Natural killer cell (primary cell): ENCODE measurements at places on chromosomes 1 and 21.

- DNase-seq, result no peak
These were observed 8.1 kb downstream of the IL6R start for GRCh38 chr1:154413177-154413783.

DNA sequence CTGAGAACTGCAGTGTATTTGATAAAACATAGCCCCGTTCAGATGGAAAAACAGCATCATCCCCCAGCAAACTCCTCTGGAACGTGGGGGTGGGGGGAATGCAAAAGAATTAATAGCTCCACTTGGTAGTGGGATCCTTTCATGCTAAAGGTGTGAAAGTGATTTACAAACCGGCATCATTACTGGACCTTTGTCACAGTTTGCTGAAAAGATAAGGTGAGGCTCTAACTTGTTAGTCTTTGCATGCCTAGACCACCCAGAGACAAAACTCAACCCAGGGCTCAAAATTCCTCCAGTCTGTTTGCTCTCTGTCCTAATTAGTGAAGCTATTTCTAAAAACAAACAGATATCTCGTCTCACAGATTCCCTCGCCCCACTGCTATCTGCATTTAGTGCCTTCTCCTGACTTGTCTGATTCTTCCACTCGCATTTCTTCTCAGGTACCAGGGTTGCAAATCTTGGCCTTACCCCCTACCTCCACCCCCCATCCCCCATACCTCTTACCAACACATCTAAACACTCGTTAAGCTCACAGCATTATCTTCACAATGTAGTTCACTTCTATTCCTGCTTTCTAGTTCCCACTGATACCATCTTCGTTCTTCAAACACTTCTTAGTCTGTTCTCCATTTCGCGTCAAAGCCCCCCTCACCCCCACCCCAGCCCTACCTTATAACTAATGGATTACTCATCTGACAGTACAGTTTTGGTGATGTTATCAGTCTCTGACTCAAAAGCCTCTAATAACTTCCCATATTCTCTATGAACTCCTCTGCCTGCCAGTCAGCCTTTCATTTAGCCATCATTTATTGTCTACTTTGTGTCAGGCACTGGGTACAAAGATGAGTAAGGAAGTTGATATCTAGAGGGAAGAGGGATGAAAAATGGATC, 11.8 kb downstream of the IER5 start:
- no peak for DNase-seq

- DNase-seq, result no peak
These were observed 514.7 kb downstream of the NUF2 start for GRCh38 chr1:163836481-163836880.

- no peak for DNase-seq
These were observed 18.6 kb downstream of the USP24 start for GRCh38 chr1:55196433-55197035.

GRCh38 chr1:156516821-156517220, 16.2 kb upstream of the MEF2D start:
- no peak for DNase-seq
